ENCODE measurements at places on chromosomes 7 and 10.

GRCh38 chr7:27095050-27095896 lies 527 bp downstream of the HOXA1 start:
- no peak for DNase-seq

GRCh38 chr10:97736403-97736901 lies 476 bp upstream of the ZFYVE27 start:
- no peak for DNase-seq

GRCh38 chr10:131882151-131882550 lies 18.7 kb upstream of the PPP2R2D start:
- DNase-seq = no peak

DNA sequence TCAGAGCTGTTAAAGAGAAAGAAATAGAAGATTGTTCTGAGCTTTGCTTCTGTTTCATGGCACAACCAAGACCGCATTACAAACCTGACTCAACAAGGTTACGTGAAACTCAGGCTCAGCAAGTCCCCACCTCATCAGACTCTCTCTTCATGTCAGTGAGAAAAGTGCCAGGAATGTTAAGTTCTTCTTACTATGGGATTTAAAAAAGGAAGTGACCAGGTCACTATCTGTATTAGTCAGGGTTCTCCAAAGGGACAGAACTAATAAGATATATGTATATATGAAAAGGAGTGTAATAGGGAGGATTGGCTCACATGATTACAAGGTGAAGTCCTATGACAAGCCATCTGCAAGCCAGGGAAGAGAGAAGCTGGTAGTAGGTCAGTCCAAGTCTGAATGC lies 25.4 kb upstream of the PAPSS2 start:
- no peak for DNase-seq

- no peak for DNase-seq
Observed at GRCh38 chr10:88379575-88379974, 203.5 kb downstream of the RNLS start.

DNA sequence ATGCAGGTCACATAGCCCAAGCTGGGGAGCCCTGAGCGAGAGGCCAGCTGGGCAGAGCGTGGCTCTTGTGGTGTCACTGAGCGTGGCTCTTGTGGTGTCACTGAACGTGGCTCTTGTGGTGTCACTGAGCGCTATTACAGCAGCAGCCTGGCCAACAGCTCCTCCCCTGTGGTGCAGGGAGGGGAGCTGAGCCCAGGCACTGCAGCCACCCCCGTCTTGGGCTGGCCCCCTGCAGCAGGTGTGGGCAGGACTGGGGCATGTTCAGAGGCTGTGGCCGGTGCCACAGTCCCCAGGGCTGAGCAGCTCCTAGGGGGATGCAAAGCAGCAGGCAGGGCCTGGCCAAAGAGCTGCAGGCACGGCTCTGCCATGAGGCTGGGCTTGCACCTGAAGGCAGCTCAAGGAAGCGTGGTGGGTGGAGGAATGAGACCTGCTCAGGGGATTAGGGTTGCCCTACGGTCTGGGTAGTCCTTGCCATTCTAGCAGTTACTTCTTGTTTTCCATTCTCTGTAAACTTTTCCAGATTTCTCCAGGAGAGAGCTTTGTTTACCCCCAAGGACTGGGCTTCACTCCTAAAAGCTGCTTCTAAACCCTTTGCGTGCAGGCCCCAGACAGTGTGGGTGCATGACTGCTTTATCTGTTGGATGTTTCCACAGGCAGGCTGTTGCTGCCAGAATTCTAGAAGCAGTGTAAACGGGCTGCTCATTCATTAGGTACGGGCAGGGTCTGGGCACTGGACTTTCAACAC lies 29.2 kb downstream of the ZNF783 start:
- DNase-seq = peak; percentile 19

DNA sequence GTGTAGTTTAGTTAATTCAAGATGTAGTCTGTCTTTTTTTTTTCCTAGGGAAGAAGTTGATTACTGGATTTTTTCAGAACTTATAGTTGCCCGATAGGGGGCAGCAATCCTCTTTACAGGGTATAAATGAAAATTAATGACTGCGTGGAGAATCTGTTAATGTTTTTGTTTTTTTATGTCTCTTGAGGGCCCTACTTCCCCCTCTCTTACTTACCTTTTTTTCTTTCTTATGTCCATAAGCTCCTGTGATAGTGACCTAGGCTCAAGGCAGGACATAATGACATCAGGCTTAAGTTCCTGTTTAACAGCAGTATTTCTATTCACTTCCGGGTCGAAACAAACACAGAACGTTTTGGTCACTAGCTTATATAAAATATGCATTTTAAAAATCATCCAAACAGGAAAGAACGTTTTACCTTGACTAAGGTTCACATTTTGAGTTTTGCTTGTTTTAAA lies 18.8 kb downstream of the CDC123 start:
- DNase-seq = no peak

- no peak for DNase-seq
Observed at GRCh38 chr10:44498222-44498621, 113.3 kb upstream of the CXCL12 start.

- DNase-seq = no peak
Observed at GRCh38 chr10:77236700-77237099, 400.9 kb downstream of the KCNMA1 start.

DNA sequence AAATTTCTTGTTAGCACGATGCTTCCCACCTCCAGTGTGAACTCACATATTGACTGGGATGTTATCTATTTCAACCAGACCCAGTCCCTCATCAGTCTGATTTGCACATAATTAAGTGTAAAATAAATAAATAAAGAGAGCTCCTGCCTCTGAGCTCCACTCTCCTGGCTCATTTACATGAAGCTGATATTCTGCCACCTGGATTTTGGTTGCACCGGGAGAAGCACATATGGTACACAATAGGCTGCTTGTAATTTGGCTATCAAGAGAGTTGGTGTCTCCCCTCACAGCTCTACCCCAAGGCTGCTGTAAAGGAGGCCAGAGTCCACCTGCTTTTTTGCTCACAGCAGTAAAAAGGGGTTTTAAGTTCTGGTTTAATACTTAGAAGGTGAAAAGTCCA lies 610.5 kb downstream of the KCNMA1 start:
- no peak for DNase-seq

GRCh38 chr7:5117095-5117970 lies 71.7 kb downstream of the RBAK start:
- DNase-seq = no peak

GRCh38 chr7:72080341-72080766 lies 331.8 kb downstream of the CALN1 start:
- no peak for DNase-seq

DNA sequence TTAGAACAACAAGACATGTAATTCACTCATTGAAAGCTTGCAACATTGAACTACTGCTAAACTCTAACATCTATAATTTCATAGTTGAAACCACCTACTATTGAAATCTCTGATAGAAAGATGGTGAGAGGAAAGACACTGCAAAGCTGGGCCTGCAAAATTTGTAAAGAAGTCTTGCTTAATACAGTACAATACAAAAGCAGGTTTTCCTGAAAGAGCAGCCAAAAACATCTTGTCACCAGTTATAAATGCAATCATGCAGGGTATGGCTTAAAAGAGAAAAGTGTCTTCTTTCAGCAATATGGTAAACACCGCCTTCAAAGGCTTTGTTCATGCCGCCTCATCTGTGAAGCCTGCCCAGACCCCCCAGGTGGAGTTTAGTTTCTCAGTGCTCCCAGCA lies 109.2 kb downstream of the ANK3 start:
- no peak for DNase-seq

GRCh38 chr7:99232082-99232770 lies 24.3 kb upstream of the KPNA7 start:
- no peak for DNase-seq

GRCh38 chr10:122249991-122250750 lies 20.9 kb upstream of the BTBD16 start:
- DNase-seq = no peak

GRCh38 chr7:159151231-159151630 lies 6.6 kb upstream of the VIPR2 start:
- no peak for DNase-seq

DNA sequence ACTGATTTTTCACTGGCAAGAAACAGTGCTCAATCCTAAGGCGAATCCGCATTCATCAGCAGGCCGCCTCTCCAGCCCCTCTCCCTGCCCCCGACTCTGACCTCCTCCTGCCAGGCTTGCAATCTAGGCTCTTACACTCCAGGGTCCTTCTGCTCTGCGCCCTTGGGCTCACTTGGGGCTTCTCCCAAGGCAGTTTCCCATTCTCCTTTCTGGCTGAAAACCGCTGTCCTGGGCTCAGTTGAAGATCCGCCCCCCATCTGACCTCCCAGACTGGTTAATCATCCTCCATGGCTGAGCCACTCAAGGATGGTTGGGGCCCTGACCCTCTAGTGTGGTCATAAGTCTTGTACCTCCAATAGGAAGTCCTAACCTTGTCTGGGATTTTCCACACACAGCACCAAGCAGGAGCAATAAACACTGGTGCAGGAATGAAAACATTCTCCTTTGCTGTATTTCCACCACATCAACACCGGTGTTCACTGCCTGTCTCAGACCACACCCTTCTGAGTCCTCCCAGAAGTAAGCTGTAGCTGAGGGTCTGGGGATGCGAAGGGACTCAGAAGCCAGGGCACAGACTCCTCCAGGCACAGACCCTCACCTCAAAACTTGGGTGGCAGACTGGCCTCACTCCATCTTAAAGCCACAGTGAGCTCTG lies 42.4 kb downstream of the TNS3 start:
- DNase-seq = no peak

- no peak for DNase-seq
Observed at GRCh38 chr7:62361-63116, 129.8 kb upstream of the FAM20C start.

GRCh38 chr7:100247152-100247757 lies 27.5 kb downstream of the PVRIG start:
- peak; percentile 59 for DNase-seq

DNA sequence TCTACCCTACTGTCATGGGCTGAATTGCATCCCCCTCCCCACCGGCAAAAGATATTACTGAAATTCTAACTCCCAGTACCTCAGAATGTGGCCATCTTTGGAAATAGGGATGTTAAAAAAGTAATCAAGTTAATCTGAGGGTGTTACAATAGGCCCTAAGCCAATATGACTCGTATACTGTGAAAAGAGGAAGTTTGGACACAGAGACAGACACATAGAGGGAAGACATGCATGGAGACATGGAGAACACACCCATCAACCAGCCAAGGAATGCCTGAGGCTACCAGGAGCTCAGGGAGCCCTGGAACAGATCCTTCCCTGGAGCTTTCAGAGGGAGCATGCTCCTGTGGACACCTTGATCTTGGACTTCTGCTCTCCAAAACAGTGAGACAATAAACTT lies 138.2 kb upstream of the ADO start:
- DNase-seq = no peak

GRCh38 chr7:150801946-150802771 lies 1.6 kb downstream of the TMEM176A start:
- DNase-seq = no peak

GRCh38 chr10:119595134-119595675 lies 1.6 kb downstream of the TIAL1 start:
- DNase-seq = no peak

DNA sequence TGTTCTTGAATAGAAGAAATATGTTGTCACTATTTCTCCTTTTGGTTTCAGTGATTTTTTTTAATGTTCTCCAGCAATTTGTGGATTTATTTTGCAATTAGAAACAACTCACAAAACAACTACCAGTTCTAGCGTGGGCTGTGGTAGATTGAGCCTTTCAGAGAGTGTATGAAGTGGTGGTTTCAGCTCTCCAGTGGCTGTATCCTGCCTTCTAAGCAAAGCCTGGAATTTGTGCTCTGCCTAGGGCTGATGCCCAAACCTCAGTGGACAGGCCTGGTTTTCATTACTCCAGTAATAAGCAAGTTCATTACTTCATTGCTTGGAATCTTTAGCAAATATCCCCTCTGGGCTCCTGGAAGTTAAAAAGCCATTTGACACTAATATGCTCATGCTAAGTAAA lies 35.9 kb downstream of the APBB1IP start:
- DNase-seq = no peak

- DNase-seq = no peak
Observed at GRCh38 chr7:20198260-20198659, 18.9 kb downstream of the MACC1 start.

GRCh38 chr10:97186911-97187310 lies 1.2 kb upstream of the SLIT1 start:
- no peak for DNase-seq

DNA sequence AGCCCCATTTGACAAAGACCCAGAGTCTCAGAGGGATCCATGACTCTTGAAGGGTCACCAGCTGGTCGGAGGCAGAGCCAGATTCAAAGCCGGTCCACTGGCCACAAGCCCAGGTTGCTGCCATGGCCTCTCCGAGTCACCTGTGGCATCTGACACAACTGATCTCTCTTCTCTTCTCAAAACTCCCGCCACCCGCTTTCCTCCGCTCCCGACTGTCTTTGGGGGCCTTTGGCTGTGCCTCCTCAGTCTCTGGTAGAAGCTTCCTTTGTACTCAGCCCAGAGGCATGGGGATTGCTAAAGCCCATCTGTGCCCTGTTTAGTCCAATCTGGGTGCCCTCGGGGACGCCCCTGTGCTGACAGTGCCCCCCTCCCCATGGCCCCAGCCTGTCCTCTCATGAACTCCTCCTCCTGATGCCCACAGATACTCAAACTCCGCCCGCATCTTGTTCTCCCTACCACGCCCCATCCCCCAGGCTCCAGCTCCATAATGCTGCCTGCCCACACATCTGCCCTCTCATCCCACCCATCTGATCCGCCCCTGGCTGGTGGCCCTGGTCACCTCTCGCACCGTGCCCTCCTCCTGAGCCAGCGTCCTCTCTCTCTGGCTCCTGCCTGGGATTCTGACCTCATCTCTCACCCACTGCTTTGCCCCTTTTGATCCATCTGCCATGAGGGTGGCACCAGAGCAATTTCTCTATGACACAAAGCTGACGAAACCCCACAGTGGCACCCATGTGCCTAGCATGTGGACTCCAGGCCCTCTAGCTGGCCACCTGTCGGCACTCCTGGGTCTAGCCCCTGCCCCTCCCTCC lies 150.6 kb downstream of the SLIT1 start:
- DNase-seq = no peak

- DNase-seq = no peak
Observed at GRCh38 chr7:117582219-117582704, 102.4 kb downstream of the CFTR start.

- DNase-seq = peak; percentile 22
Observed at GRCh38 chr7:45099891-45100760, 11.4 kb upstream of the NACAD start.

DNA sequence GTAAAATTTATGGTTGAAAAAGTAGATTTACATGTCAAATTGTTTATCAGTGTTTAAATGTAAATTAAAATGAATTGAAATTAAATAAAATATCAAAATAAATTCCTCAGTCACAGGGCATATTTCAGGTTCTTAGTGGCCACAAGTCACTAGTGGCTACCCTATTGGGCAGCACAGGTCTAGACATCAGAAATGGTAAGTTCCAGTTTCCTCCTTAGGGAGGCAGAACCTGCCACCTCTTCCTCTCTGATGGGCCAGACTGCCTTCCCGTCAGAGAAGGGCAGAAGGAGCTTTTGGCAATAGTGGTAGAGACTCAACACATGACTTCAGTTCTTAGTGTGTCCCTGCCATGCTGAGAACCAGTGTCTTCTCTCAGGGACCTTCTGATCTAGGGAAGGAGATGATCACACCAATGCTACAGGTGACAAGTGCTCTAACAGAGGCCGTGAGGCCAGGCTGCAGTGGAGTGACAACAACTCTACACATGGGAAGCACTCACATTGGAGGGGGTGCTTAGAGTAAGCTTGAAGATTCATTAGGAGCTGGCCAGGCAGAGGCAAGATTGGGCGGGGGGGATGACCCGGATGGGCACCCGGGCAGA lies 14.4 kb upstream of the PCBD1 start:
- DNase-seq = no peak

All from D341Med (cell line).